ENCODE measurements at places on chromosomes 7 and 10. TPM values are rescaled to one million over a fixed set of nuclear protein-coding genes. Genes with fewer than 3 reads are reported as not detected.

DNA sequence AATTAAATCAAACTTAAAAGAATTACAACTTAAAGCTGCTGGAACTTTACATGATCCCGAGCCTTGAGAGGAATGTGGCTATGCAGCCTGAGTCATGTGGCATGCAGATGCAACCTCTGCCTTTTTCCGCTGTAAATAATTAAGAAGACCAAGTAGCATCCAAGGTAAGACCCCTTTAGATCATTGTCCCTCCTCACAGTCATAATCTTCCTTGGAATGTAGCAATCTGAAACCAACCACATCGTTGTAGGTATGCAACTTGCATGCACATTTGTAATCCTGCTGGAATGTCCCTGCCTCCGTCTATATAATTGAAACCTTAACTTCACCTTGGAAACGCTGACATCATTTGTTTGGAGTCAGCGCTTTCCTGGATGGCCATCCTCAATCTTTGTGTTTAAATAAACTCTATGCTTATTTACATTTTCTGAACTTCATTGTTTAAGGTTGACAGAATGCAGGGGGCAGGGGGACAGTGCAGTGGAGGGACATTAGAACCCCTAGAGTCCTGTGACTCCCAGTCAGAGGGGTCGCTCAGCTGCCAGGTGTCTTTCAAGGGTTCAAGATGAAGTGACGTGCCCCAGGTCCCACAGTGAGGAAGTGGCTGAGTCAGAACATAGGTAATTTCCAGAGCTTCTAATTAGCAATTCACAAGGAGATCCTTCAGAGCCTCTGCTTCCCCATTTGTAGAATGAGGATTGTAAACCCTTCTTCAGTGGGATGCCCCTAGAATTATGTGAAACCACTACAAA lies 110.7 kb downstream of the RALA start:
- DNase-seq = no peak

DNA sequence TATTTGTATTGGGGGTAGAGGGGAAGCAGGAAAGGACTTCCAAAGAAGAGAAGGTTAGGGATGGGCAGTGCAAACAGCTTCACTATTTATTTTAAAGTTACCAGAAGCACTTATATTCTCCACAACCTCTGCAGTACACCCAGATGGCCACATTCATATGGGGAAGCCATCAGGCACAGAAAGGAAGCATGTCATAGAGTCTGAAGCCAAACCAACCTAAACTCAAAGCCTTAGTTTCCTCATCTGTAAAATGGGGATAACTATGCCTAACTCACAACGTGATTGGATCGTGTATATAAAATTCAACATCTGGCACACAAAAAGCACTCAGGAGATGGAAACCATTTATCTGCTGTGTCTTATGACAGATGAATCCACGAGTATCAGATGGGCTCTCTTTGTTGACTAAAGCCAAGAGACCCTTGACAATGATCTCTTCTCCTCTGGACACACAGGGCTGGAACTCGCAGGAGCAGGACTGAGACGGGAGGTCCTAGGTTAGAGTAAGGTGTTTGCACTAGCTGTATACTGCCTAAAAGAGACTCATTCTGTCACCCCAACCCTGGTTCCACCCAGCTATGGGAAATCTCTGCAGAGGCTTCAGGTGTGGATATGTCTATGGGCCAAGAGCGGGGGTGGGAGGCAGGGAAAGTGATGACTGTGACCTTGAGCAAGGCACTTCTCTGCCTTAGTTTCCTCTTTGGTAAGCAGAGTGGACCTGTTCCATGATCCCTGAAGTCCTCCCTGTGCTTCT lies 1.8 kb downstream of the KIAA1549 start:
- no peak for DNase-seq

DNA sequence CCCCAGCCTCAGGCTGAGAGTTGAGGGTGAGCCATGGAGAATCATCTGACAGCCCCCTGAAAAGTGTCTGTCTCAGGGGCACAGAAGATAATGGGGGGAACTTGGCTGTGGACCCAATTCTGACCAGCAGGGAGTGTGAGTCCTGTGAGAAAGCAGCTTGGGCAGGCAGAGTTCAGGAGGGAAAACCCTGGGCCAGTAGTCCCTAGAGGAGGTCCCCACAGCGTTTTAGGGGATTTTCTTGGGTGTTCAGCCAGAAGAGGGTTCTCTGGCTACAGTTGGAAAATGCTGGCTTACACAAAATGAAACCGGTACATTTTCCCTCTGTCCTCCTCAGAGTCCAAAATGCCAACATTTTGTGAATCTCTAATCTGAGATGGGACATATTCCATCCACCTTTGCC lies 35.8 kb upstream of the TRIM8 start:
- DNase-seq = no peak

DNA sequence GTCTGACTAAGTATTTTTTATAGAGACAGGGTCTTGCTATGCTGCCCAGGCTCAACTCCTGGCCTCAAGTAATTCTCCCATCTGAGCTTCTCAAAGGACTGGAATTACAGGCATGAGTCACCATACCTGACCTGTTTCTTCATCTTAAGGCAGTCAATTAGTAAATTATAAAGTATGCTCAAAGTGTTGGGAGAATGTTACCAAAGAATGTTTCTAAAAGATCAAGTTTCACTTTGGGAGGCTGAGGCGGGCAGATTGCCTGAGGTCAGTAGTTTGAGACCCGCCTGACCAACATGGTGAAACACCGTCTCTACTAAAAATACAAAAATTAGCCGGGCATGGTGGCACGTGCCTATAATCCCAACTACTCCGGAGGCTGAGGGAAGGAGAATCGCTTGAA lies 117.0 kb downstream of the ALOX5 start:
- no peak for DNase-seq

DNA sequence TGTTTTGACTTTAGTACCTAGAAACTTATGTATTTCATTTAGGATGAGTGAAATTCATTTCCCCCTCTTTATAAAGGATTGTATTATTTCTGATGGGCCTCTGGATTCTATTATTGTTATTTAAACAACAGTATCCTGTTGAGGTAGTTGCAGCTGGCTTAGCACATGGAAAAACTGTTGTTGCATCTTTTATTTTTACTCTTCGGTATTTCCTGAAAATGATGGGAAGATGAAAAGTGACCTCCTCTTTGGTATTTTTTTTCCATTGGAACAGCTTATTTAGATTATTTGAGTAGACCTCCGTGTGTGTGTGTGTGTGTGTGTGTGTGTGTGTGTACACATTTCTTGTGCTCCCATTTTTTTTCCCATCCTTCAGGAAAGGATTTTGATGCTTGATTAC lies 129.8 kb downstream of the PRKG1 start:
- no peak for DNase-seq

DNA sequence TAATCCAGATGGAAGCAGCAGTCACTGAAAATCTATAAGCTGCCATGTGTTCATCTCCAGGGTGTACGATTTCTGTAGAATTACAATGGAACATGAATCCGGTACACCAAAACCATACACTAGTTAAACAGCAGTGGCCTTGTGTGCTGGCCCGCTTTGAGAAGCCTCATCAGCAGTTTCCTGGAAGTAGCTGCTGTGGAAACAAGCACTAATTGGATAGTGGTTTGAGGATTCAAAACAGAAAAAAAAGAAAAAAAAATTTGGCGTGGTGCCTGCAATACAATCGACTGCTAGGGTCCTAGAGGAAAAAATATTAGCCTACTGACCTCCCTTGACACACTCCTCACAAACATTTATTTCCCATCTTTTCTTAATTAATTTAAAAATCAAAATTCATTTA lies 545.9 kb downstream of the SORCS1 start:
- DNase-seq = no peak

- DNase-seq = no peak
These were observed 100.5 kb upstream of the PPIF start for GRCh38 chr10:79246606-79247275.

GRCh38 chr7:33392148-33392547 lies 262.8 kb downstream of the BBS9 start:
- no peak for DNase-seq

- DNase-seq = no peak
These were observed 22.2 kb downstream of the MMS19 start for GRCh38 chr10:97475936-97476594.

GRCh38 chr10:71860243-71861029 lies 9.4 kb upstream of the PSAP start:
- DNase-seq = peak; percentile 83

DNA sequence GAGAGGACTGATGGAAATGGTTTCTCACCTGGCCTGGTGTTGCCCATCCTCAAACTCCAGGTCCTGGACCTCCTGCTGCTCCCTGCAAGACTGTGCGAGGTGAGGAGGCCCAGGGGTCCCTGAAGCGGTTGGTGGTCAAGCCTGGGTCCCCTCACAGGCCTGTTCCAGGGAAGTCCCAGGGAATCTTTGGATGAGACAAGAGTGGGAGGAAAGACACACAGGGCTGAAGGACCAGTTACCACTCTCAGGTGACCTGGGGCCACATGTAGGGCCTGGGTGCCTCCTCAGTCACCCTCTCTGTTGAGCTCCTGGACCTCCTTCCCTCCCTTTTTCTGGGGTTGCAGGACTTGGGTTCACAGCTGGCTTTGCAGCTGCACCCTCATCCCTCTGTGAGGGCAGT lies 42.6 kb upstream of the CXCL12 start:
- DNase-seq = no peak

- no peak for DNase-seq
These were observed 7.4 kb downstream of the MCM10 start for GRCh38 chr10:13168781-13169180.

DNA sequence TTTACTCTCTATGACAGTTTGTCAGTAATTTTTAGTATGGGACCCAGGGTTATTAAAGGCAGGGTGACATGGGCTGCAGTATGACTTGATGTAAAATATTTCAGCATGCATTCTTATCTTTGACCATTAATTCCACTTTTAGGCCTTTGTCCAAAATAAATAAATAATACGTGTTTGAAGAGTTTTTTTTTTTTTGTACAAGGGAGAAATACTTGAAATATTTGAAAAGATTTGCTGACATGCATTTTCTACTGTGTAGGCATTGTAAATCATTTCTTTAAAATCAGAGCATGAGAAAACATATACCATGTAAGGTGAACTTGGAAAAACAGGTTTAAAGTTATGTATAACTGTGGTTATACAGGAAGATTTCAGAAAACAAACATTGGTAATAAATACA lies 23.5 kb downstream of the NRG3 start:
- DNase-seq = no peak

- no peak for DNase-seq
These were observed 35.8 kb upstream of the TMEM236 start for GRCh38 chr10:17716161-17716560.

DNA sequence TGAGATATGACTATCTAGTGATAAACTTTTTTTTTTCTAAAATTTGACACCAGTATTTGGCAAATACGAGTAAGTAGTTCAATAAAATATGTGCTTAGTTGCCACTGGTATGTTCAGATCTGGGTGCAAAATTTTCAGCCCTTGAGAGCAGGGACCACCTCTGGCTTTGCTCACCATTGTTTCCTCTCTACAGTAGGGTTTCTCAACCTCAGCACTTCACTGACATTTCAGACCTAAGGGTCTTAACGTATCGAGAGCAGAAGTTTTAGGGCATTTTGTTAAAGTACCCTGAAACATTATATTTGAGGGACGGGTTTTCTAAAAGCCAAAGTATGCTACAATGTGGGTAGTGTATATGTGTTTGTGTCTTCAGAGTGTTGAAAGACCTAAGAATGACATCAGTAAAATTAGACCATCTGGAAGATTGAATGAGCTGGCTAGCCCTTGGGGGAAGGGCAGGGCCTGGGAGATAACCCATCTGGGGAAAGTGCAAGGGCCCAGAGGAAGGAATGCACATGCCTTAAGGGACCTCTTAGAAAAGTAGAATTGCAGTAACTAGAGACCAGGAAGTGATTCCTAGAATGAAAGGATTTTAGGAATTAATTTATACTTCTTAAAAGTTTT lies 11.8 kb downstream of the BZW2 start:
- DNase-seq = peak; percentile 21

GRCh38 chr7:134450294-134451000 lies 8.5 kb downstream of the AKR1B1 start:
- DNase-seq = peak; percentile 17

DNA sequence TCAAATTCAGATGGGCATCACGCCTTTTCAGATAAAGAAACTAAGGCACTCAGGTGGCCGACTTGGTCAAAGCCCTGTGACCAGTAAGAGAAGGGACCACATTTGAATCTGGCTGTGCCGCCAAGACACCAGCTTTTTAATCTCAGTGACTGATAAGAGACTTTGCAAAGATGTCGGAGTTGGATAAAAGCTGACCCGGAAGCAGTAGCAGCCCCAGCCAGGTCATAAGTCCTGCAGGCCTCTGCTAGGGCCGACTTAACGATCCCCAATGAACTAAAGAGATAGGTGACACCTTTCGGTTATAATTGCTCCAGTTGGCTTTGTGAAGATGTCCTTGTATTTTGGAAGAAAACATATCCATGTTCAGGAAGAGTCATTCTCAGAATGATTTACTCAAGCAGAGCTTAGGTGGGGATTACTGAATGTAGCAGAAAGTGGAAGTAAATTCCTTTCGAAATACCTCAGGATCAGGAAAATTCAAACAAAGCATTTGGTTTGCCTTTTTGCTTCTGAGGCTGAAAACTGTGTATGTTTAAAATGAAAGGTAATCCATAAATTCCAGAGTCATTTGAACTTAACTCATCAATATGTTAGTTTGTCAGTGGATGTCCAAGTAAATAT lies 164.2 kb upstream of the PITRM1 start:
- DNase-seq = no peak

DNA sequence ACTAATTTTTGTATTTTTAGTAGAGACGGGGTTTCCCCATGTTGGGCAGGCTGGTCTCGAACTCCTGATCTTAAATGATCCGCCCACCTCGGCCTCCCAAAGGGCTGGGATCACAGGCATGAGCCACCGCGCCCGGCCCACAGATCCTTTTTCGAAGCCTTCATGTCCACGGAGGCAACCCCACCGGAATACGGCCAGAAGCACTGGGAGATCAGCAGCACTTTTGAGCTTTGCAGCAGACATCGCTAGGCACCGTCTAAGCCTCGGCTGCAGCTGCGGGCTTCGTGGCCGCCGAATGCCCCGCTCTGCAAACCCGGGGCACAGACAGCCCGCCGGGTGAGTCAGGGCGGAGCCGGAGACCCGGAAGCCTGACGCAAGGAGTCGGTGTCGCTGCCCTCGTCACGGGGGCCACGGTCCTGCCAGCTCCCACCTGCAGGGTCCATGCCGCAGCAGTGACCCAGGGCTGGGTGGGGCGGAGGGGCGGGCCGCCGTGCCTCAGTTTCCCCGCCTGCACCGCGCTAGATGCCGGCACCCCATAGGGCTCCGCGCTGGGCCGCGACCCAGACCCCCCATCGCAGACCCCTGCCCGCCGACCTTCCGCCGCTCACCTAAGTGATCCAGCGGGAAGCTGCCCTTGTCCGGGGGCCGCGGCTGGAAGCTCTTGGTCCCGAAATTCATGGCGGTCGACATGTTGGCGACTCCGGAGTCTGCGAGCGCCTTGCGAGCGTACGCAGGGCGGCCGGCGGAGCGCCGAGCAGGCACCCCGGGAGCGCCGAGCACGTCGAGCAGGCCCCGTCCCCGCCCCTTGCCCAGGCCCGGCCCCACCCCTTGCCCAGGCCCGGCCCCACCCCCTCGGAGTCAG lies at the start of gene COX19:
Gene COX19, minus strand, starts transcription at position 730 of the 862 bp plus-strand sequence. Its CDS starts 40 bp downstream, at position 690.
- peak; percentile 93 for DNase-seq

GRCh38 chr10:21020545-21020944 lies 123.4 kb upstream of the NEBL start:
- peak; percentile 14 for DNase-seq

Gene FAM25G
- total RNA-seq = not detected

Gene MYOZ1
- total RNA-seq = not detected

Gene CYP2C8
- total RNA-seq = 49.0 TPM

Gene LRMDA
- 7.8 TPM for total RNA-seq

Gene FOXI2
- total RNA-seq = not detected

Gene RNF32
- total RNA-seq = 2.3 TPM

Gene KNDC1
- 0.14 TPM for total RNA-seq

Gene ASB10
- total RNA-seq = not detected

Gene HOGA1
- total RNA-seq = not detected

Gene PGAM1
- 132 TPM for total RNA-seq

Gene KEL
- total RNA-seq = 0.37 TPM

Data from transverse colon (tissue), 4 donors.